ENCODE measurements at places on chromosomes 7 and 10. TPM values are rescaled to one million over a fixed set of nuclear protein-coding genes. Genes with fewer than 3 reads are reported as not detected.
A peak's percentile ranks its signal among the peaks of the same experiment; 100 is the strongest.

GRCh38 chr7:91168871-91169829, 95.1 kb upstream of the FZD1 start:
- no peak for DNase-seq

The MCM10 gene
- 43.1 TPM for total RNA-seq

- no peak for DNase-seq
These were observed 24.1 kb upstream of the SFRP5 start for GRCh38 chr10:97795886-97796285.

The UCMA gene
- not detected for total RNA-seq

The DAGLB gene
- total RNA-seq = 30.2 TPM

DNA sequence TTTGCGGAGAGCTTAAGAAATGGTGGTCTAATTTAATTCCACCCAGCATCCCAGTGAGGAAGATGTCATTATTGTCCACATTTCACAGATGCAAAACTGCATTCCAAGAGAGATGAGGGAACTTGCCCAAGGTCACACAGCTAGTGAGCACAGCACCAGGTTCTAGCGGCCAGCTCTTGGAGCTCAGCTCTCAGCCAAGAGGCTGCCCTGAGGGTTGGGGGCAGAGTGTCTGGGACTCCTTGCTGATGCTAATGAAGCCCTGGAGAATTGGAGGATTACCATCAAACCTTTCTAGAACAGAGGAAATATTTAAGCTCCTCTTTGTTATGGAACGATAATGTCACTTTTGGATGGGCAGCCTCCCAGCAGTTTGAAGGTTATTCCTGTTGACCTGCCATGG, 48.0 kb downstream of the PLPP4 start:
- DNase-seq = no peak

The ACTR3C gene
- 2.0 TPM for total RNA-seq

- no peak for DNase-seq
These were observed 218.9 kb upstream of the PHYHIPL start for GRCh38 chr10:58957517-58957916.

DNA sequence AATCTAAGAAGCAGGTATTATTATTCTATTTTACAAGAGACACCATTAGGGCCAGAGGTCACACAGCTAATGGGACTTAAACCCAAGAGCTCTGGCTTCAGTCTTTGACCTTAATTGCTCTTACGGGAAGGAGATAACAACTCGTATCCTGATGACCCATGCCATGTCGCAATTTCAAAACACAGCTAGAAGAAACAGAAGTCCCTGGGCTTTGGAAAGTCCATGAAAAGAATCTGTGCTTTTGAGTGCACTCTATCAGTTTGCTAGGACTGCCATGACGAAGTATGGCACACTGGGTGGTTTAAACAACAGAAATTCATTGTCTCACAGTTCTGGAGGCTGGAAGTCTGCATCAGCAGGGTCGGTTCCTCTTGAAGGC, 247.8 kb upstream of the AOAH start:
- DNase-seq = no peak

- no peak for DNase-seq
These were observed 17.8 kb upstream of the UTF1 start for GRCh38 chr10:133211959-133212852.

DNA sequence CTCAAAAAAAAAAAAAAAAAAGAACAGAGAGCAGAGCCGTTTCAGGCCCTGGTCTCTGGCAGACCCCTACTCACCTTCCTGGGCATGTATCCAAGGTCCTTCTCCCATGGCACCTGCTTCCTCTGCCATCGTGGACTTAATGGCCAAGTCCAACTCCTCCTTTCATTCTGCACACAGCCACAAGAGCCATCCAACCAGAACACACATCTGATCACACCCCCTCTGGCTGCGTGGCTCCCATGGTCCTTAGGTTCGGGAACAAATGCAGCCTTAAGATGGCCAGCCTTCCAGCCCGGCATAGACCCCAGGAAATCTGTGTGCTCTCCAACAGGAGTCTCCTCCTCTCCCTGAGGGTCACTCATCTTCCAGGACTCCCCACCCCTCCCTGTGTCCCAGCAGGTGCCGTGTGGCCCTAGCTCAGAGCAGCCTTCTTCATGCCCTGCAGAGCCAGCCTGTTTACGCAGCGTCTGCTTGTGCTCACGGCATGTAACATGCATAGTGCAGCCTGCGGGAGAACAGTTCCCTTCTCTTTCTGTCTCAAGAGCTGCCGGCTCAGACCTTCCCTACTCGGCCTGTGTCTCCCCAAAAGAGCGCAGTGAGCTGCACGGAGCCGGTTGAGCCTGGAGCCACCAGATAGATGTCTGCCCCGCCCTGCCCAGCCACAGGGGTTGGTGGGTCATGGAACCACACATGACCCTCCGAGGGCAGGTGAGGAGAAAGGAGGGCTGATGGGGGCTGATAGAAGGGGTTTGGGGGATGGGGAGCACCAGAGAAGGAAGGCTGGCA, 157.3 kb downstream of the NRF1 start:
- DNase-seq = no peak

The TET1 gene
- total RNA-seq = 2.7 TPM

The ANKRD2 gene
- total RNA-seq = 0.15 TPM

GRCh38 chr10:58771863-58772262, 259.2 kb downstream of the BICC1 start:
- DNase-seq = no peak

- no peak for DNase-seq
These were observed 79.5 kb upstream of the FAM20C start for GRCh38 chr7:112881-113280.

- DNase-seq = no peak
These were observed 29.0 kb downstream of the PLAC9 start for GRCh38 chr10:80161321-80162083.

The DGKI gene
- total RNA-seq = 0.15 TPM

DNA sequence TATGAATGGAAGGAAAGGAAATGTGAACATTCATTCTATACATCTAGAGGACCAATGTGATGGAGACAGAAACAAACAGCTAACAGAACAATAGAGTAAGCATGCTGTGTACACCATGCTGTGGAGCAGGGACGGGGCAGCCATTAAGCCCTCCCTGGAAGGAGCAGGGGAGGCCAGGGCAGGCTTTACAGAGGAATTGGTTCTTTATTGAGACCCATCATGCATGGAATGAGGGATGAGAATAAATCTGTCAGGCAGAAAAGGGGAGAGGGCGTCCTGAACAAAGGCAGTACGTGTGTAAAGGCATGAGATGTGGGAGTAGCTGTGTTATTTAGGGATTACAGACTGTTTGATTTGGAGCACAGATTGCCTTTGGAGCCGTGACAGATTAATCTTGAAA, 35.2 kb downstream of the STK17A start:
- DNase-seq = no peak

- no peak for DNase-seq
These were observed 10.0 kb upstream of the TSPAN12 start for GRCh38 chr7:120867932-120868331.

- no peak for DNase-seq
These were observed 256.2 kb upstream of the FERD3L start for GRCh38 chr7:19401461-19401860.

The CFAP70 gene
- 2.9 TPM for total RNA-seq

- DNase-seq = no peak
These were observed 182.7 kb downstream of the ELFN1 start for GRCh38 chr7:1852517-1853430.

DNA sequence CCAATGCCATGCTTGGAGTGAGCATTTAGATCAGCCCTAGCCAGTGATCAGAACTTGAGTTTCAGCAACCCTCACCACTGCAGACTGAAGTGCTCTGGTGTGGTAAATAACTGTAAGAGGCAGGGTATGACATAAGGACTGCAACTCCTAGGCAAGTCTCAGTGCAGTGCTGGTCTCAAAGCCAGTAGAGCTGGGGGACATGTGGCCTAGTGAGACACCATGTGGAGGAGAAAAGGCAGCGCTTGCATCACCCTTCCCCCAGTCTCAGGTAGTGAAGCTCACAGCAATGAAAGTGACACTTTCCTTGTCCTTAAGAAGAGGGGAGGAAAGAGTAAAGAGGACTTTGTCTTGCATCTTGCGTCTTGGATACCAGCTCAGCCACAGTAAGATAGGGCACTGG, 386.8 kb upstream of the POT1 start:
- peak; percentile 39 for DNase-seq

DNA sequence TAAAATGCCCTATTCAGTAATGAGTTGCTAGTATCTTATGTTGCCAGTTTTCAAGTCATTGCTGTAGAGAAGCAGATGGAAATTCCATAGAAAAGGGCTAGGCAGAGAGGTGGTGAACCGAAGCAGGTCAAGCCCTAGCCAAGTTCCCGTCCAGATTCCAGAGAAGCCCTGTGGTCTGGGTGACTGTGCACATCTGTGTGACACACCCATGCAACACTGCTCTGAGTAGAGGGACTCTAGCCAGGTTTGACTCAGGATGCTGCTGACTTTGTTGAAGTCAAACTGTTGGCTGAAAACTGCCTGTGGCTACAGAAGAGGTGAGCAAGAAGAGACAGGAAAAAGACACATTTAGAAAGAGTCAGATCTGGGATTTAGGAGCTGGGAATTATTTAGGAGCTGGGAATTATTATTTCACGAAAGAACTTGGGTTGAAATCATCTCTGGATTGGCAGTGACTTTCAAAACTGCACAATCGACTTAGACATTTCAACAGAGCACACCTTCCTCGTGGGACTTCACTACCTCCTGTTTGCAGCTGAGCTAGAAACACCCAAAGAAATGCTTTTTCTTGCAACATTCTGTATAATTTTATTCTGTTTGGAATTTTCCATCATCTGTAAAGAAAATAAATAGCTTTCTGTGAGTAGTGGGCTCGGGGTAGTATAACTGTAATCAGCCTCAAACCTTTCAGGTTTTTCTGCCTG, 149.1 kb upstream of the PRKCQ start:
- DNase-seq = no peak
